Activated CD4-positive, alpha-beta T cell treated with anti-CD3 and anti-CD28 coated beads for 36 hours (primary cell): ENCODE measurements at places on chromosomes 2 and 18. TPM values are rescaled to one million over a fixed set of nuclear protein-coding genes. Genes with fewer than 3 reads are reported as not detected.

Gene STK36
- total RNA-seq = 13.1 TPM

Gene LIPT1
- 4.7 TPM for total RNA-seq

Gene GULP1
- not detected for total RNA-seq

Gene IGFBP2
- 9.8 TPM for total RNA-seq

DNA sequence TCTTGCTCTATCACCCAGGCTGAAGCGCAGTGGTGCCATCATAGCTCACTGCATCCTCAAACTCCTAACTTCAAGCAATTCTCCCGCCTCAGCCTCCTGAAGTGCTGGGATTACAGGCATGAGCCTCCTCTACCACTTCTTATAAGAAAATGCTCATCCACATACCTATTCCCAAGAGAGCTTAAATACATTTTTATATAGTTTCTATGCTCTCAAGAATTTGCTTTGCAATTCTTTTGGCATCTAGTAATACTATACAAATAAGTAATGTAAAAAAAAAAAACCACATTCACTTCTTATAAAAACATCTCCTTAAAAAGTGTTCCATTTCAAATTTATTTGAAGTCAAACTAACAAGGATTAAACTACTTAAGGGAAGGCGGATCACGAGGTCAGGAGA, 197.3 kb downstream of the DNAH7 start:
- DNase-seq = no peak

GRCh38 chr2:53567073-53567472, 200.5 kb upstream of the CHAC2 start:
- no peak for DNase-seq
